ENCODE measurements at places on chromosomes 3 and 15. TPM values are rescaled to one million over a fixed set of nuclear protein-coding genes. Genes with fewer than 3 reads are reported as not detected.

C3orf22 gene
- total RNA-seq, result not detected

DNA sequence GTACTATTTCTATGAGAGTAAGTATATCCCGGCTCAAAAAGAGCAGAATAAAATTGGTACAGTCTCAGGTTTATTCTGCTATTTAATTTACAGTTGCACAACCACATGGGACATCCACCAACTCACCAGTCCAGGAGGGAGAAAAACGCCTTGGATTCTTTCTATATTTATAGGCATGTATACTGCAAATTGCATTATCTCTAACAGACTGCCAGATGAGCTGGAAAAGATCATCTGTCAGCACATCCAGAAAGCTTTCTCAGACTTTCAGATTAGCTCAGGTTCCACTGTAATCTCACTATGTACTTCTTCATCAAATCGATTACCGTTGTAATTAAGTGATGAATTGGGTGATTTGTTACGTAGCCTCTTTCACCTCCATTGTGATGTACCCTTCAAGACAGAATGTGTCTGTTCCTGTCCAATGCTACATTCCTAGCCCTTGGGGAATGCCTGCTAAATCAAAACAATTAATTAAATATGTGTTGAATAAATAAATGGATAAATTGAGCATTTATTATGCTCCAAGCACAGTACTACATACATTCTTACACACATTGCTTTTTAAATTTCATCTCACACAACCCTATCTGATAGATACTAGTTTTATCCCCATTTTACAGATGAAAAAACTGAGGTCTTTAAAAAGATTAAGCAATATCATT is 38.1 kb upstream of the TMC3 start:
- H3K4me3 ChIP-seq, result no peak overlapping the region
- no peaks in the 10 kb centered on the region for H3K36me3 ChIP-seq
- H3K27ac ChIP-seq, result no peak overlapping the region
- no peaks in the 10 kb centered on the region for H3K4me1 ChIP-seq
- no peaks in the 10 kb centered on the region for H3K27me3 ChIP-seq

SENP2 gene
- 10.8 TPM for total RNA-seq

DNA sequence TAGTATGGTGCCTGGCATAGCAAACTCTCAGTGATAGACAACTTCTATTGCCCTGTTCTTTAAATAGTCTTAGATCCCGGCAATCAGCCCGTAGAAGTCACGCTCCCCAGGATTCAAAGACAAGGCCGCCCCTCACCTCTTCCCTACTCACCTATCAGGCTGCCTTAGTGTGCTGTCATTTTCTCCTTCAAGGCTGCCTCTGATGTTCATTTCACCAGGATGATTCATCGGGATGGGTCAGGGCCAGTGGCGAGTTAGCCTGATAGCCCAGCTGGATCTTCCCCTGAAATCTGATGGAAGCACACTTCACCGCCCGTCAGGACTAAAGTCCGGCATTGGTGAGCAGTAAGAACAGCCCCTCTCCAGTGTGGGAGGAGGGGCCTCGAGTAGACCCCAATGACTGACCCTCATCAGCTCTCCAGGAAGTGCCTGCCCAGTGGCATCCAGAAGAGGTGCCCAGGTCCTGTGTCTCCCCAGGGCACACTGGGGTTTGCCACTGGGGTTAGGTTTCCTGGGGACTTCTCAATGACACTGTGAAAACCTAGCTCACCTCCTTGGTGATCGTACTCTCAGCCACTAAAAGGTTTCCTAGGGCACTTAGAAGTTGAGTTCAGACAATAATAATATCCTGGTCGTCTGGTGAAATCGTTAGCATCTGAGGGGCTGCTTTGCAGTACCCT is 37.5 kb downstream of the TPM1 start:
- no peak for DNase-seq
- H3K4me1 ChIP-seq, result peaks cover 31% of the 10 kb centered on the region
- peak overlapping the region; percentile 75 for H3K27ac ChIP-seq
- H3K36me3 ChIP-seq, result no peaks in the 10 kb centered on the region

- no peaks in the 10 kb centered on the region for H3K36me3 ChIP-seq
- no peak for DNase-seq
- H3K27ac ChIP-seq, result no peak overlapping the region
- no peaks in the 10 kb centered on the region for H3K4me1 ChIP-seq
- no peak overlapping the region for H3K4me3 ChIP-seq
- no peaks in the 10 kb centered on the region for H3K27me3 ChIP-seq
Observed at GRCh38 chr3:30510596-30510995, 95.8 kb upstream of the TGFBR2 start.

CAV3 gene
- 16.7 TPM for total RNA-seq

GRCh38 chr3:72100080-72100511 is 315.1 kb upstream of the PROK2 start:
- peak overlapping the region; percentile 37 for H3K4me3 ChIP-seq
- H3K4me1 ChIP-seq, result no peaks in the 10 kb centered on the region
- H3K36me3 ChIP-seq, result no peaks in the 10 kb centered on the region
- no peaks in the 10 kb centered on the region for H3K27me3 ChIP-seq

GRCh38 chr3:159077860-159078259 is 276.0 kb downstream of the MFSD1 start:
- H3K4me3 ChIP-seq, result no peak overlapping the region
- no peaks in the 10 kb centered on the region for H3K4me1 ChIP-seq
- DNase-seq, result no peak
- no peaks in the 10 kb centered on the region for H3K27me3 ChIP-seq

RETNLB gene
- total RNA-seq, result not detected

DNA sequence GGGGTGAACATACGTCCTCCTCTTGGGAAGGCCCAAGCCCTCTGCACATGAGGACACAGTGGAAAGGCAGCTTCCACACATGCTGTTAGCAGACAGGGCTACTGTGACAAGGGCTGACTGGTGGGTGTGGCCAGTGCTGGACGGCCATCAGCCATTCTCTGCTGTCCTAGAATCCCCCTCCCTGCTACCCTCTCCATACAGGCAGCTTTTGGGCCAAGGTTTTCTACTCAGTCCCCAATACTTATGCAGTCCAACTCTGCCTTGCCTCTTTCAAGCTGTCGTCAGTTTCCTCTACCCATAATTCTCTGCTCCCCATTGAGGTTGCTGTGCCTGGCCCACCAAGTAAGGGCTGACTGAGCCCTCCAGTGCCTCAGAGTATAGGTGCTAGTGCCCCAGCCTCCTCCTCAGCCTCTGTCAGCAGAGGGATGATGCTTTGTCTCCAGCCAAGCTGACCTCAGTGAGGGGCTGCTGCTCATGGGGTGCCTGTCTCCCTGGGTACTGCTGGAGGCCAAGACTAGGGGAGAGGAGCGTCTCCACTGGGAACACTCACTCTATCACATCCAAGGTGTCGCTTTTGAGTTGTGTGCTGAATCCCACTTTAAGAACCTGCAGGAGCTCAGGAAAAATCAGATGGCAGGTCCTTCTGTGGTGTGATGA is 2.8 kb downstream of the LOXL1 start:
- H3K36me3 ChIP-seq, result no peaks in the 10 kb centered on the region
- H3K27me3 ChIP-seq, result no peaks in the 10 kb centered on the region
- H3K4me3 ChIP-seq, result peak overlapping the region; percentile 59
- peak overlapping the region; percentile 64 for H3K27ac ChIP-seq
- DNase-seq, result no peak

KBTBD13 gene
- 2.6 TPM for total RNA-seq

ATP13A4 gene
- total RNA-seq, result not detected

CHST2 gene
- total RNA-seq, result 4.8 TPM

GRCh38 chr3:179927191-179927590 is 109.5 kb downstream of the PEX5L start:
- H3K4me1 ChIP-seq, result no peaks in the 10 kb centered on the region
- H3K36me3 ChIP-seq, result no peaks in the 10 kb centered on the region
- no peaks in the 10 kb centered on the region for H3K27me3 ChIP-seq
- DNase-seq, result no peak
- H3K27ac ChIP-seq, result no peak overlapping the region
- H3K4me3 ChIP-seq, result no peak overlapping the region

GRCh38 chr3:190566043-190566933 is 52.4 kb downstream of the IL1RAP start:
- H3K4me1 ChIP-seq, result no peaks in the 10 kb centered on the region
- no peak overlapping the region for H3K4me3 ChIP-seq
- peak; percentile 97 for DNase-seq
- peak overlapping the region; percentile 58 for H3K27ac ChIP-seq
- H3K27me3 ChIP-seq, result no peaks in the 10 kb centered on the region

DNA sequence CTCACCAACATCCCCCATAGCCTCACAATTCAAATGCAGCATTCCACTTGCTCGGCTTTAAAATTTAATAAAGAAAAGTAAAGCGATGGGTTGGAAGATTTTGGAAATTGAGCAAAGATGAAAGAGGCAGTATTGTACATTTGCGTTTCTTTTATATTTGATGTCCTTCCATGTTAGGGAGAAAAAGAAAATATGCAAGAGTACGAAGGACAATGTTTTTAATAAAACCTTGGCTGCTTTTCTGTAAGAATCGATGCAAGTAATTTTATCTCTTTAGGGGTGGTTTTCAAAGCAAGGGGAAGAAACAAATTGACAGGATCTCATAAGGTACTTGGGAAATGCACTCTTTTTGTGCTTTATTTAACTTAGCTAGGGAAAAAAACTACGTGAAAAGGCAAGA is 61.8 kb upstream of the TSC22D2 start:
- H3K27ac ChIP-seq, result peak overlapping the region; percentile 55
- H3K4me1 ChIP-seq, result no peaks in the 10 kb centered on the region
- no peak for DNase-seq
- no peak overlapping the region for H3K4me3 ChIP-seq
- H3K27me3 ChIP-seq, result no peaks in the 10 kb centered on the region

GRCh38 chr3:55416331-55416821 is 70.7 kb downstream of the WNT5A start:
- H3K4me1 ChIP-seq, result no peaks in the 10 kb centered on the region
- no peak for DNase-seq
- no peaks in the 10 kb centered on the region for H3K36me3 ChIP-seq
- no peaks in the 10 kb centered on the region for H3K27me3 ChIP-seq
- H3K27ac ChIP-seq, result no peak overlapping the region
- no peak overlapping the region for H3K4me3 ChIP-seq

CTDSPL gene
- 35.1 TPM for total RNA-seq

SLCO2A1 gene
- 15.1 TPM for total RNA-seq

- no peak overlapping the region for H3K27ac ChIP-seq
- H3K27me3 ChIP-seq, result no peaks in the 10 kb centered on the region
- H3K4me1 ChIP-seq, result peaks cover 8% of the 10 kb centered on the region
- H3K36me3 ChIP-seq, result no peaks in the 10 kb centered on the region
Observed at GRCh38 chr3:61541694-61542093, 19.7 kb upstream of the PTPRG start.
